Stimulated activated CD4-positive, alpha-beta T cell treated with anti-CD3 and anti-CD28 coated beads, Interleukin-4, amount 100 ng/mL, for 4 hours (primary cell): ENCODE measurements at places on chromosomes 4 and X.

GRCh38 chrX:17535229-17535628, 160.2 kb downstream of the NHS start:
- peak; percentile 19 for DNase-seq

DNA sequence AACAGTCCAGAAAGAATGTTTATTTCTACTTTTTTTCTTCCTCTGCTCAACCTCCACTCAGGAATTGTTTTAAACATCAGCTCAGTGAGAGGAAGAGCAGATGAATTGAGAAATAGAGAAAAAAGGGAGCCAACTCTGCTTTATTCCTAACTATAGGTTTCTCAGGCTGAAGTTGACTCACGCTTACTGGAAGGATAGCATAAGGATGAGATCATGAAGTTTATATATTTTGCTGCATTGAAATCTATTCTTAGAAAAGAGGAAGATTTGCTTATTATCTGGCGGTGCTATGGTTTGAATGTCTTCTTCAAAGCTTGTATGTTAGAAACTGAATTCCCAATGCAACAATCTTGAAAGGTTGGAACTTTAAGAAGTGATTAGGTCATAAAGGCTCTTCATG, 1673.4 kb upstream of the PCDH7 start:
- DNase-seq, result no peak

- DNase-seq, result no peak
Observed at GRCh38 chr4:37990731-37991245, 30.6 kb downstream of the PTTG2 start.

- DNase-seq, result no peak
Observed at GRCh38 chr4:30790998-30791397, 70.8 kb downstream of the PCDH7 start.

DNA sequence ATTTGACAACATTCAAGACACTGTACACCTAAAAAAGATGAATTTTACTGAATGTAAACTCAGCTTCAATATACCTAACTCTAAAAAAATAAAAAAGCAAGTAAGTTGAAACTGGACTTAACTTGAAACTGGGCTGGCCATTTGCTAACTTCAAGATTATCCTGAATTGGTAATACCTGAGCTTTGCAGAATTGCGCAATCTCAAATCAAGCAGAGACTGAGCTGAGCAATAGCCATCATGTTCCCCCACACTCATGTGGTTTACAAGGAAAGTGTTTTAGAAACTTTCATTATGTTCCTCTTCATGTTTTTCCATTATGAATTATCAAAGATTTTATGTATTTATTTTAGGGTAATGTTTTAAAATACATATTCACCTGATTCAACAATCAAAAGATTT, 38.7 kb downstream of the ANXA5 start:
- DNase-seq, result no peak

DNA sequence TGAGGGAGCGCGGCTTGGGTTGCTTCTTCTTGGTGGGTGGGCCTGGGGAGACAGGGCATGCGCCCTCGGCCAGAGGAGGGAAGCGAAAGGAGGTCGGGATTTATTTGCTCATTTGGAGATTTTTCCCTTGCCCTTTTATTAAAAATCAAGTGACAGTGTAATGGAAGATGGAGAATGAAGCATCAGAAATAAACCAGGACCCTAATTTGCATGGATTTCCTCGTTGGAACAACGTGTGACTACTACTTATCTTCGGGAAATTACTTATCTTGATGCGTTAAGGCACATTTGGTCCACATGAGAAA, 709 bp upstream of the CLOCK start:
- DNase-seq, result no peak

DNA sequence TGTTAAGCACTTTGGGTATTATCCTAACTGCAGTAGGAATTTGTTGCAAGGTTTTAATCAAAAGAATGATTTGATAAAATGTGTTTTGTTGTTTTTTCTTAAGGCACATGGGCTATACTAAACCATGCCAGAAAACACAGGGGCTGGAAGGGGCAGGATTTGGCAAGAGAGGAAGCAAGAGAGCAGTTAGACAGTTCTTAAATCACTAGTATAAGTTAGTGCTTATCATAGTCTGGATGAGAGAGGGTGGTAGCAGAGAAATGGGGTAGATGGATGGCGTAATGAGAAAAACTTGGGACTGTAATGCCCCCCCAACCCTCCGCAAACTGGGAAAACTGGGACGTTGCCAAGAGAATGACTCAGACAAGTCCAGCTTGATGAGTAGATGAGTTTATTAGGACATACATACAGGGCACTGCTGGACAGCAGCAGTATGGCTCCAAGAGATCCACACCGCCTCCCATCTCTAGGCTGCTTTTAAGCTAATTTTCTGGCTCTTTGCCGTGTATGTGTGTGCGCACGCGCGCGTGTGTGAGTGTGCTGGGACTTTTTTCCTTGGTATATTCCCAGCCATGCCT, 151.5 kb downstream of the PDLIM5 start:
- no peak for DNase-seq

- DNase-seq, result no peak
Observed at GRCh38 chr4:77154065-77154464, 2.9 kb upstream of the CCNG2 start.

- no peak for DNase-seq
Observed at GRCh38 chr4:148961526-148961925, 519.3 kb upstream of the NR3C2 start.

DNA sequence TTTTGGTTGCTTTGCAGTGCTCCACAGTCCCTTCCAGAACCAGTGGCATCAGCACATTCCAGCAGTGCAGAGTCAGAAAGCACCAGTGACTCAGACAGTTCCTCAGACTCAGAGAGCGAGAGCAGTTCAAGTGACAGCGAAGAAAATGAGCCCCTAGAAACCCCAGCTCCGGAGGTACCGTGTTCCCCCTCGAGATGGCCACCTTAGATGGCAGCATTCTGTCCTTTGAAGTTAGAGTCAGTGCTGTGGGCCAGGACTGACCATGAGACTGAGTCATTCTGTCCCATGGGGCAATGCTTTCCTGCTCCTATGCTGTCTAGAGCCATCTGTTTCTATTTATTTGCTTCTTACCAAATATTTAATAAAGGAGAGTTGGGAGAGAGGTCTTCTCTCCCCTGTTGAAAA, 112.3 kb downstream of the KLHL8 start:
- DNase-seq, result no peak

GRCh38 chrX:116384406-116384954, 51.9 kb upstream of the SLC6A14 start:
- DNase-seq, result no peak

DNA sequence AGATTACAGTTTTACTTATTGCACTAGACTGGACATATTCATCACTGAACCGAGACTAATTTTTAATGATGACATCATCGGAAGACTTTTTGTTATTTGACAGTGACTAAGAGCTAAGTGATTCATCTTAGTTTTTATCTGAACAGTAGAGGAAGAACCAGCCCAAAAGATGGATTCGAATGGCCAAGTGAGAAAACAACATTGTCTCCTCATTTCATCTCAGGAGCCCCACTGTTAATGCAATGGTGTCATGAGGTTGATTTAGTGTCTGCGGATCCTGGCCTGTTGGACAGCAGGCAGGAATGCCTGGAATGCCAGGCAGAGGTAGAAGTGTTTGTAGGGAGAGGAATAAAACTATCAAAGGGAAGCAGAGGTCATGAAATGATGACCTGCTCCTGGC, 37.8 kb upstream of the HPF1 start:
- DNase-seq, result no peak

GRCh38 chr4:51906167-51906958, 63.4 kb downstream of the DCUN1D4 start:
- DNase-seq, result no peak

DNA sequence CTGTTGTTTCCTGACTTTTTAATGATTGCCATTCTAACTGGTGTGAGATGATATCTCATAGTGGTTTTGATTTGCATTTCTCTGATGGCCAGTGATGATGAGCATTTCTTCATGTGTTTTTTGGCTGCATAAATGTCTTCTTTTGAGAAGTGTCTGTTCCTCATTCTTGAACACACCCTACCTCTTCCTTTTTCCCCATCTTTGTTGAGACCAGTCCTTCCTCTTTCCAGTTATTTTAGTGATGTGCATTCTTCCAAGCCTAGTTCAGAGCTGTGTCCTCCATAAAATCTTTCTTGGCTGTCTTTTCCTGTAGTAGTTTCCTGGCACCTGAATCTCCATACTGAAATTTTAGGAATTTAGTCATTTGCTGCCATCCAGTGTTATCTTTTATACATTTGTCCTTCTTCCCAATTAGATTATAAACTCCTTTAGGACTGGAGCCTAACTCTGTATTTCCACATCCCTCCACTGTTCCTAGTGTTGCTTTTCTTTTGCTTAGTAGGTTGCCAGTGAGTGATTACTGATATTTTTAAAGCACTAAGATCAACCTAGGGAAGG, 11.4 kb downstream of the FHIP1A start:
- DNase-seq, result no peak

GRCh38 chrX:53674581-53674980, 11.9 kb downstream of the HUWE1 start:
- DNase-seq, result no peak

- no peak for DNase-seq
Observed at GRCh38 chr4:54783402-54784110, 125.8 kb downstream of the KIT start.

- peak; percentile 69 for DNase-seq
Observed at GRCh38 chrX:12949927-12950656, 24.8 kb upstream of the TMSB4X start.

- no peak for DNase-seq
Observed at GRCh38 chr4:190016369-190017289, 10.4 kb downstream of the FRG2 start.

- DNase-seq, result no peak
Observed at GRCh38 chr4:189988877-189989431, 38.1 kb downstream of the FRG2 start.

DNA sequence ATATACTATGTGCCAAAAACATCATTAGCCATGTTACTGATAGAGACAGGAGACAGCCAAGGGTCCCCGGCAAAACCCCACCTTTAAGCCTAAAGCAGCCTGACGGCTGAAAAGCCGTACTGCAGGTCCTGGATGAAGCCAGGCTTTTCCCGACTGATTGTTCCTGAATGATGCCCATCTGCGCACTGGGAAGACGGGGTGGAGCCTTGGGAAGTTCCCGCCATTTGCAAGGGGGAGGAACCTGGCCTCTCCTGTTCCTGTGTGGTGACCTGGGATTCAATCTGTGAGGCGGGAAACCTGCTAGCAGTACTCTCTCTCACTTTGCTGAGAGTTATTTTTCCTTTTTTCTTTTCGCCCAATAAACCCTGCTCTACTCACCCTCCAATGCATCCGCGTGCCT, 15.1 kb upstream of the CAMK2D start:
- DNase-seq, result no peak

DNA sequence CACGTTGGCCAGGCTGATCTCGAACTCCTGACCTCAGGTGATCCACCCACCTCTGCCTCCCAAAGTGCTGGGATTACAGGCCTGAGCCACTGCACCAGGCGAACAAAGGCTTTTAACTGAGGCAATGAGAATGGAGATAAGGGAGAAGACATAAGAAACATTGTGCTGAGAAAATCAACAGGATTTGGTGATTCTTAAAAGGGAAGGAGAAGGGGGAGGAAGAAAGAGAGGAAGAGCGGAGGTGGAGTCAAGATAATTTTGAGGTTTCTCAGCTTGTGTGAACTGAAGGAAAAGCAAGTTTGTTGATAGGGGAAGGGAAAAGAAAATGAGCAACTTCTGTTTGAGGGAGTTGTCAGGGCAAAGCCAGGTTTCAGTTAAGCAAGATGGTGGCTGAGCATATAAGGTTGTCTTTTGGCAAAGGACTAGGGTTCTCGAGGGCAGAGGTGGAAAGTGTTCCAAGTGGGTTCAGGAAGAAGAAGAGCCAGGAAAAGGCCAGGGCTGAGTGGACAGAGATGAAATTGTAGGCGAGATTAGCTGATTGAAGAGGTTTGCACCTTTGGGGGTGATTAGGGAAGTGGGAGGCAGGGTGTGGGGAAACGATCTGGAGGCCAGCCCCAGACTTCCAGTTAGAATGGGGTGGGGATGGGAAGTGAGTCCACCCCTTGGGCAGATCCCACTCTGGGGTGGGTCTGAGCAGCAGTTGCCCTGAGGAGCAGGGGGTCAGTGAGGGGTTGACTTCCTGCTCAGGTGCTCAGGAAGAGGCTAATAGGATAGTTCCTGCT, 7.8 kb downstream of the DOCK11 start:
- DNase-seq, result no peak

- no peak for DNase-seq
Observed at GRCh38 chr4:114636192-114636935, 37.8 kb downstream of the UGT8 start.

DNA sequence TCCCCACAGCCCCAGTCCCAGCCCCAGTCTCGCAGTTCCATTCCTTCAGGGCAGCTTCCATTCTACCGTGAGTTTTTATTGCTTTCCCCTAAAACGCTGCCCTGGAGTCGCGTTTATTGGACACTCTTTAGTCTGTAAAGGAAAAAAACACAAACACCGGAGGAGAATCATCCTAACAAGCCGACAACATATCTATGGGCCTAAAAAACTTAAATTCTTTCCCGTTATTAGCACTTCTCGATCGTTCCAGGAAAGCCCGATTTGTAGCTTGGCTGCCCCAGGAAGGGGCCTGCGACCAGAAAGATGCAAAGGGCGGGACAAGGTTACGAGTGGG, 178.5 kb downstream of the CBR4 start:
- no peak for DNase-seq

- DNase-seq, result no peak
Observed at GRCh38 chr4:41217020-41217333, 2.6 kb upstream of the APBB2 start.

- no peak for DNase-seq
Observed at GRCh38 chr4:915041-915474, 17.1 kb downstream of the GAK start.

DNA sequence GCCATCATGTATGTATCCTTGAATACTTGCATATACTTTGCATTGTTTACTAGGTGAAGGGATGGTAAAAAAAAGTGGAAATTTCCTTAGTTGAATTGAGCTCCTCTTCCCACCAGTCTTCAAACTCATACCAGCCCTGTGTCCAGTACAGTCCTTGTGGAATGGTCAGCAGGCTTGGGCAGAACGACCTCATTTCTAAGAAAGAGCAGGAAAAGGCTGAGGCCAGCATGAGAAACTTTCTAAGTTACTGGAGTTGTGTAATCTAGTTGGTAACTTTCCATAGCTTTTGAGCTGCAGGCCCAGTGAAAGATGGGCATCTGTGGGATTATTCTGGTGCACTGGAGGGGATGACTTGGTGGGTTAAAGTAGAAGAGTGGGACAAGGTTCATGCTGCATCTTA, 87.6 kb downstream of the DCUN1D4 start:
- no peak for DNase-seq

- no peak for DNase-seq
Observed at GRCh38 chr4:55906989-55907388, 41.8 kb upstream of the CEP135 start.

- DNase-seq, result no peak
Observed at GRCh38 chr4:56731857-56732256, 50.8 kb upstream of the HOPX start.

- no peak for DNase-seq
Observed at GRCh38 chr4:158316264-158316663, 106.0 kb downstream of the TMEM144 start.

DNA sequence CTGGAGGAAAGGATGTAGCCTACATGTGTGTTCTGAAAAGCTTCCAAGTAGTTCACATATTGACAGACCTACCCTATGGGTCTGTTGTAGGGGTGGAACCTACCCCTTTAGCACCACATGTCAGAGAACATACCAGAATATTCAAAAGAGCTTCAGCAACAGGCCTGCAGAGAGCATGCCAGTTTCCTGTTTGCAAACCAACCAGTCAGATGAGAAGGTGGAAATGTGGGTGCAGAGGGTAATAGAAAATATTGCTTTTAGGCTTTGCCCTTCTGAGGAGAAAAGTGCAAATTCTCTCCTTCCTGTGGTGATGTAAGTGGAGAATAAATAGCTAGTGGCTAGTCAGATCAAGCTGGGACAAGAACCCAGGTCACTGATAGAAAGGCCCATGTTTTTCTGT, 16.4 kb downstream of the INTS6L start:
- DNase-seq, result no peak

GRCh38 chrX:150897421-150898320, 797 bp downstream of the CD99L2 start:
- peak; percentile 40 for DNase-seq
